Stimulated activated CD4-positive, alpha-beta T cell treated with anti-CD3 and anti-CD28 coated beads, Interleukin-1b, Interleukin-23, amount 100 ng/mL, for 24 hours (primary cell): ENCODE measurements at places on chromosomes 12 and 14.

- peak; percentile 20 for DNase-seq
These were observed 256.3 kb upstream of the SFSWAP start for GRCh38 chr12:131454418-131455217.

- DNase-seq = no peak
These were observed 89.2 kb downstream of the PUS7L start for GRCh38 chr12:43669373-43669772.

GRCh38 chr12:4117386-4118016, 156.1 kb upstream of the CCND2 start:
- no peak for DNase-seq

GRCh38 chr12:6778217-6778573, 5.9 kb downstream of the LAG3 start:
- DNase-seq = no peak

- DNase-seq = no peak
These were observed 77.8 kb downstream of the DIO2 start for GRCh38 chr14:80133457-80133856.

DNA sequence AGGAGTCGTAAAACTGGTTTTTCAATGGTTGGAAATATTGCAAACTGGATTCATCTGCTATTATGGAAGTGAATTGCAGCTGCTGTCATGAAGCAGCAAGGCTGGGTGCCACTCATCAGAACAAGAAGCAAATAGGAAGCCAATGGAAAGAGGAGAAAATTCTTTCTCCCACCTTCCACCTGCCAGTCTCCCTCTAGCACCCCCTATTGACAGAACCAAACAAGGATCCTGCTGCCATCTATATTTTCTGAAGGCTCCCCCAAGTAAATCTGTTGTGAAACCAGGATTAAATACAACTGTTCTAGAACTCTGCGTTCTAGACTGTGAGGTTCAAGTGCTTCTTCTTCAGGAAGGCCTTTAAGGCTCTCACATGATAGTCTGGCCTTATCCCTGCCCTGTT, 286.6 kb downstream of the AACS start:
- no peak for DNase-seq

DNA sequence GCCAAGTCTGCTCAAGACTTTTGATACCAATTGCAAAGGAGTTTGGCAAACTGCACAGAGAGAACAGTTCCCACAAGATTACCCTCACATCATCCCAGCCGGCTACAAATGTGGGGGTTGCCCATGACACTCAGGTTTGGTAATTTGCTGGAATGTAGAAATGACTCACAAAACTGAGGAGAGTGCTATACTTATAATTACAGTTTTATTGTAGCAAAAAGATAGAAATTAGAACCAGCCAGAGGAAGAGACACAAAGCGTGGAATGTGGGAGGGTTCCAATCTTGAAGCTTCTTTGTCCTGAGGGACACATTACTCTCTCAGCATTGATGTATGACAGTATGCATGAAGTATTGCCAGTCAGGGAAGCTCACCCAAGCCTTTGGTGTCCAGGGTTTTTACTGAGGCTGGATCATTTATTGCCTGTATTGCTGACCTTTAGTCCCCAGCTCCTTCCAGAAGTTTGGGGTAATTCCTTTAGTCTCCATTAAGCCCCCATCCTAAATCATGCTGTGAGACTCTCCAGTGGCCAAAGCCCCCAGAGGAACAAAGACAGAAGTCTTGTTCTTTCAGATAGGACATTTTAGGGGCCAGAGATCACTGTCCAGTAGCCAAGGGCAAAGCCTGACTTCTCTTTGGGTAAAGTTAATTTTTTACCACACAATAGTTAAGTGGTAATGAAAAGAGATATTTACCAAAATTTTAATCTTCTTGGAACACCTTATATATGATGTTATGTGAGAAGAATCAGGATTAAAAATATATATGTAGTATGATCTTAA, 9.9 kb downstream of the TBK1 start:
- no peak for DNase-seq
